ENCODE measurements at places on chromosomes 1 and 21.

GRCh38 chr1:71676979-71677925 lies 596.4 kb upstream of the ZRANB2 start:
- DNase-seq: no peak

- DNase-seq: no peak
Measured at GRCh38 chr1:113278371-113278770, 111.9 kb upstream of the MAGI3 start.

DNA sequence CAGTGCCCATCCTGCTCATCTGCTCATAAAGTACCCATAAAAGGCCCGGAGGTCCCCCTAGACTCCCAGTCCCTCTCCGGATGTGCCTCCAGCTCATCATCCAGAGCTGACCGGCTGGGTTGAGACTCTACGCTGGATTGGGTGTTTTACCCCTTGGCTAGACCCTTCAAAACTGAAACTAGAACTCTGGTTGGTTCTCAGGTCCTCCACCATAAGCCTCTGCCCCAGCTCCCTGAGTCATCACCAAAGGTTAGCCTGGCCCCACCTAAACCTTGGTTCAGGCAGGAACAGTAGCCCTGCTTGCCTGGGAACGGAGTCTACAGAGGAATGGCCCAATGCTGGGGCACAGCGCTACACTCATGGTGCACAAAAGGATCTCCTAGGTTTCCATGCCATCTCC lies 75.1 kb downstream of the TLR5 start:
- no peak for DNase-seq

- DNase-seq: no peak
Measured at GRCh38 chr1:160945079-160945478, 9.5 kb downstream of the ITLN2 start.

DNA sequence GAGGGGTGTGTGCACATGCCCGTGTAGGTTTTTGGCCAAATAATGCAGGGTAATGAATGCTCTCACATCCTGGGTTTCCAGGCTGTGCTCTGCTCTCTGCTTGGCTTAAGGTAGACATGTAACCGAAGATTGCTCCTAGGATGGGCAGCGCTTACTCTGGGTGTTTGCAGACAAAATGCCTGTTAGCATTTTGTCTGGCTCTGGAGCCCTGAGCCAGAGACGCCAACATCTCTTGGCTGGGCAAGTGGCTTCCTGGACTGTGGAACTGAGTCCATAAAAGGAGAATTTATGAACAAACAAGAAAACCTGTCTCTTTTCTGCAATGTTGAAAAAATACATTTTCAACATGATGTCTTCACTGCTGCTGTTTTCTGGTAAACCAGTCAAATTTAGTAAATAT lies 96.0 kb upstream of the TSPAN2 start:
- DNase-seq: no peak

Measured in activated naive CD4-positive, alpha-beta T cell (primary cell).